ENCODE measurements at places on chromosomes 6 and 20.

GRCh38 chr20:20630551-20630950 is 81.9 kb downstream of the RALGAPA2 start:
- no peak for DNase-seq

- DNase-seq = no peak
Observed at GRCh38 chr6:30781395-30781742, 37.0 kb upstream of the IER3 start.

- no peak for DNase-seq
Observed at GRCh38 chr6:14333556-14334305, 216.2 kb downstream of the CD83 start.

DNA sequence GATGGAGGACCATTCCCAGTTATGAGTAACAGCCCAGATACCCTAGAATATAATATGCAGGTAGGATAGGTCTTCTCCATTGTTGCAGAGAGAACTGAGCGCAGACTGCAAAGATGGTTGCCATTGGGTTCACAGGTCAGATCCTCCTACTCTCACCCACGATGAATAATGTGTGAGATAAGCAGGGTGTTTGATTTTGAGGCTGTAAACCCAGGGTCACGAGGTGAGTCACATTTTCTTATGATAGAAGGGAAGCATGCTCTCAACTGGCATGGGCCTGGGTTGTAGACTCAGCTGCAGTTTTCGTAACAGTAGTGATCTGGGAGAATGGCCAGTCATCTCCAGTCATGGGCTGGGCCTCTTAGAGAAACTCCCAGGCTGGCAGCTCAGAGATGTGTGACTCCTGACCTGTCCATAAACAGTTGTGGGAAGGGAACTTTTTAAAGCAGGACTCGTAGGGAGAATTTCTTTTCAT is 74.2 kb downstream of the CD164 start:
- peak; percentile 4 for DNase-seq

DNA sequence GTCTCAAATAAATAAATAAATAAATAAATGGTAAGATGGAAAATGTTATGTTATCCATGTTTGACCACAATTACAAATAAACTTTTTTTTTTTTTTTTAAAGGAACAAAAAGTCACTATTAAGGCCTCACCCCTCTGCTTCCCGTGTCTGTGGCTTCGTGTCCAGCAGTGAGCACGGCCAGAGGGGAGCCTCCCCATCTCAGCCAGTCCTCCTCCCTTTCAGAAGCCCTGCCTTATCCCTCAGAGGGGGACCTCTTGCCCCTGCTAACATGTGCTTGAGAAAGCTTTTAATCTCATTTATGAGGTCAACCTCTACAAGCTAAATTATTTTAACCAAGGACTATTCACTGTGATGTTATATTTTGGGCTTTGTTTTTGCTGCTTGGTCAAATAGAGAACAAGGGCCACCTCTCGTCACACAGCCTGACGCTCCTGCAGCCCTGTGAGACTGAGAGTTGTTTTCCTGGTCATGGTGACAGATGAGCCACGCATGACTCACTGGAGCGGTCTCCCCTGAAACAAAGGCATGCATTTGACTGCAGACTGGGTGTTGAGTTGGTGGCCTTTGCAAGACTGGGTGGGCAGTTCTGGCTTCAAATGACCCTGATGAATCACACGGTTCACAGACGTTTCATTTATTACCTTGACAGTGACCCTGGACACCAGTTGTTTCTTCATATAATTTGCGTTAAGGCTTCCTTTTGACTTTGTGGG is 131.8 kb downstream of the TIAM2 start:
- DNase-seq = peak; percentile 16

DNA sequence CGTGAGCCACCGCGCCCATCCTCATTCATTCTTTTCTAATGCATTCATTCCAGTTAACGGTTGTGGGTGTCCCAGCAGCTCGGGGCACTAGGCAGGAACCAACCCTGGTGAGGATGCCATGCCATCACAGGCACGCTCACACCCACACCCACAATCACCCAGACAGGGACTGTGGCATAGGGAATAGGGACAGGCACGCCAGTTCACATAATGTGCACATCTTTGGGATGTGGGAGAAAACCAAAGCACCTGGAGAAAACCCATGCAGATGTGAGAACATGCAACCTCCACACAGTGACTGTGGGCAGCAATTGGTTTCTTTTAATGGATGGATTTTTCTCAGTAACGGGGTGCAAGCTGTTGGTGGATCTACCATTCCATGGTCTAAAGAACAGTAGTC is 64.3 kb downstream of the IRF4 start:
- DNase-seq = no peak

DNA sequence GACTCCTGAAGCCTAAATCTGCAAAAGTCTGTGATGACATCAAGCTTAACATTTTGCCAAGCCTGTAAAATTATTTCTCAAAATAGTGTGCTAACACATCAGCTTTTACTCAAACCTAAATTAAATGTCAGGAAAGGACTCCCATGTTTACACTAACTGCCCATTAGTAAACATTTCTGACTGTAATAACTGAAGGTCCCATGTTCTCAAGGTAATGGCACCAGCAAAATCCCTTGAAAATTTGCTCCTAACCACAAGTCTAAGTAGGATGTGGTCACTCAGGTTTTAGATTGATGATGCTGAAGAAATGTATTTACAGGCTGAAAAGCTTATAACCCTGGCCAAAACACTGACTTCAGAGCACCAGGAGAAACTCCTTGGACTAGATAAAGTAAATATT is 33.0 kb downstream of the BACH2 start:
- no peak for DNase-seq

GRCh38 chr6:13519839-13520238 is 32.4 kb upstream of the GFOD1 start:
- DNase-seq = no peak

GRCh38 chr20:6940048-6940447 is 172.6 kb downstream of the BMP2 start:
- no peak for DNase-seq

- DNase-seq = no peak
Observed at GRCh38 chr6:167471548-167471930, 146.7 kb downstream of the TTLL2 start.

GRCh38 chr6:158715330-158716311 is 65.8 kb downstream of the SYTL3 start:
- no peak for DNase-seq

DNA sequence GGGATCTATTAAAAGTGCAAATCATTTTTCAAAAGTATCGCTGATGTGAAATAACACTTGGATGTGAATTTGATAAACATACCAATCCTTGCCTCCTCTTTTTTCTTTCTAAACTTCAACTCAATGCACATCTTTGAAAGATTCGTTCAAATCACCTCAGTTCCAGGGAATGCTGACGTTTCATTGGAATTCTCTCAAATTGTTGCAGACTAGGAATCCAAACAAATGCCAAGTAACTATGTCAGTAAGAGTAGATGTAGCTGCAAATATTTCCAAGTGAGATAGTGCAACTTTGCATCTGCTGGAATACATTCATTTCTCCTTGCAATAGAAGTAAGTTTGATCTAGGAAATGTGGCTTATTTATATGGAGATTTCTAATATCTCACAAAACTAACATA is 220.7 kb downstream of the FUT9 start:
- DNase-seq = no peak

DNA sequence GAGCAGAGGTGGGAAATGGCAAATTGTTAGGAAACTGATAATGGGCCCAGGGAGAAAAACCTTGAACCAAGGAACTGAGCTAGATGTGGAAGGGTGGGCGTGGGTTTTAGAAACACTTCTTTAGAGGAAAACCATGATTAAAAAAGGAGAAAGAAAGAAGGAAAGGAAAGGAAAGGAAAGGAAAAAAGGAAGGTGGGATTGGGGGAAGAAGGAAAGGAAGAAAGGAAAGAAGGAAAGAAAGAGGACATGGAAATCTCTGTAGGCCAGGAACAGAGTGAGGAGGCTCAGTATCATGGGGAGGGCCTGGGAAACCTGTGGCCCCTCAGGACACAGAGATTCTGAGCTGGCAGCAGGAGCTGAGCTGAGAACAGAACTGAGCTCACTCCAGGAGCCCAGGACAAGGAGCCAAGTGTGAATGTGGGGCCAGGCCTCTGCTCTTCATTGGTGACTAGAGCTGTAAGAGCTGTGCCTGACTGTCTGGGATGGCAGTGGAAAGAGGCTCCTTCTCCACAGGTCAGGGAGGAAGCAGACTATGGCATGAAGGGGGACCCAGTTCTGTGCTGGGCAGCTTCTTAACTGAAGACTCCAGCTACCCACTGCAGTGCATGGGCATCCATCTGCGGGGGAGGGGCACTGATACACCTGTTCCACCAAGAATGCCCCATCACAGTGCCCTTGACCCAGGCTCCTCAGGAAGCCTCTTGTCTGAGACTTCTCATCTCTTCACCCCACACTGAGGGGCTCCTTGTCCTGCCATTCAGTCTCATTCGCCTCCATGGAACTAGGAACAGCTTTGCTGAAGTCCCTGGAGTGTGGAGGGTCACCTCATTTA is 116.1 kb upstream of the BACH2 start:
- no peak for DNase-seq

Measured in stimulated activated CD4-positive, alpha-beta T cell treated with anti-CD3 and anti-CD28 coated beads, Interleukin-4, amount 100 ng/mL, for 4 hours (primary cell).